ENCODE measurements at places on chromosomes 5 and 9.
A peak's percentile ranks its signal among the peaks of the same experiment; 100 is the strongest.

- no peak for DNase-seq
These were observed 65.3 kb downstream of the ARHGEF37 start for GRCh38 chr5:149646564-149646963.

DNA sequence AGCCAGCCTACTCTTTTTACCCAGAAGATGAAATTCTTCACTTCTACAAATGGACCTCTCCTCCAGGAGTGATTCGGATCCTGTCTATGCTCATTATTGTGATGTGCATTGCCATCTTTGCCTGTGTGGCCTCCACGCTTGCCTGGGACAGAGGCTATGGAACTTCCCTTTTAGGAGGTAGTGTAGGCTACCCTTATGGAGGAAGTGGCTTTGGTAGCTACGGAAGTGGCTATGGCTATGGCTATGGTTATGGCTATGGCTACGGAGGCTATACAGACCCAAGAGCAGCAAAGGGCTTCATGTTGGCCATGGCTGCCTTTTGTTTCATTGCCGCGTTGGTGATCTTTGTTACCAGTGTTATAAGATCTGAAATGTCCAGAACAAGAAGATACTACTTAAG, 16.6 kb downstream of the OCLN start:
- no peak for DNase-seq

DNA sequence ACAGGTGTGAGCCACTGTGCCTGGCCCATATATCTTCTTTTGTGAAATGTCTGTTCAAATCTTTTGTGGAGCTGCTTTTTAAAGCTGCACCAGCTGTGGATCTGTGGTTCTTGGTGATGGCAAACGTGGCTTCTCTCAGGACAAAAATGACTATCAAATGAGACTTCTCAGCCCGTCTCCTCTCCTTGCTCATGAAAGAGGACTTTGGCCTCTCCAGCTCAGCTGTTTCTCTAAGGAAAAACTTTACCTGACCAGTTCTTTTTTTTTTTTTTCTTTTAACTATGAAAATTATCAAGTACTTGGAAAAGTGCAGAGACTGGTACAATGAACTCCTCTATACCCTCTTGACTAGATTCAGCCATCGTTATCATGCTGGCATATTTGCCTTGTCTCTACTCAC, 44.8 kb downstream of the RALGPS1 start:
- DNase-seq, result no peak

GRCh38 chr9:129052592-129052991, 16.2 kb downstream of the MIGA2 start:
- DNase-seq, result no peak

DNA sequence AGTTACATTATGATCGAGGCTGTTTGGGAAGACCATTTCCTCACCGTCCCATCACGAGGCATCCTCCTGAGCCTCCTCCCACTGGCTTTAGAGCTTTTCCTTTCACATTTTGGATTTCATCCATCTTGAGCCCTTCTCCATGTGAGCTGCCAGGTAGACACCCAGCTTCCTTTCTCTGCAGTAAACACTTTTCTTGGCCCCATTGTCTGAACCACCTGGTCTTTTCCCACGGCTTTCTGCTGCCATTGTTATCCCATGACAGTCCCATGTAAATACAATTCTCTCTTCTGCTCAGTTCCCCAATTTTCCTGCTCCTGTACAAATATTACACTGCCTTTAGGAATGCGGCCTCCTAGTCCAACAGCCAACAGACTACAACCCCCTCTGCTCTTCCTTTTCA, 24.1 kb downstream of the UBE2QL1 start:
- no peak for DNase-seq

DNA sequence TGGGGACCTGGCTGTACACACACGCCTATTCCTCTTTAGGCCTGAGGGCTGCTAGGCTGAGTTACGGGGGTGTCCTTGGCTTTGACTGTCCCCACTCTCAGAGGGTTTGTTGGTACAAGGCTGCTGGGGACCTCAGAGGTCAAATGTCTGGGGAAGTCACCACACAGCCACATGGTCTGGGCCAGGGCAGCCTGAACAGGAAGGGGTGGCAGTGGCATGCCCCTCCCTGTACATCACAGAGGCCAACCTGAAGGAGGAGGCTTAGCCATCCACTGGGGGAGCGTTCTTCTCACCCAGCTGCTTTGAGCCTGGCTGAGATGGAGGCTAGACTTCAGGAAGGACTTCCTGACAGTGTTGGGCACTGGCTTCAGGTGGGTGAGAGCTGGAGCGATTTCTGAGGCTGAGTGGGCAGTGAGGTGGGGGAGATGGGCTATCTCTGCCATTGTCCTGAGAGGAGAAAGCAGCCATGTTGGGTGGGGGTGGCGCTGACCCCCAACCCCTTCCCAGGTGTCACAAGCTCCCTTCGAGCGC, 36.3 kb downstream of the CXXC5 start:
- no peak for DNase-seq

GRCh38 chr5:122715095-122715494, 59.8 kb upstream of the SNX2 start:
- DNase-seq, result no peak

GRCh38 chr5:167472566-167473108, 818.8 kb upstream of the WWC1 start:
- no peak for DNase-seq

- no peak for DNase-seq
These were observed 60.5 kb upstream of the GAS1 start for GRCh38 chr9:87007711-87008366.

DNA sequence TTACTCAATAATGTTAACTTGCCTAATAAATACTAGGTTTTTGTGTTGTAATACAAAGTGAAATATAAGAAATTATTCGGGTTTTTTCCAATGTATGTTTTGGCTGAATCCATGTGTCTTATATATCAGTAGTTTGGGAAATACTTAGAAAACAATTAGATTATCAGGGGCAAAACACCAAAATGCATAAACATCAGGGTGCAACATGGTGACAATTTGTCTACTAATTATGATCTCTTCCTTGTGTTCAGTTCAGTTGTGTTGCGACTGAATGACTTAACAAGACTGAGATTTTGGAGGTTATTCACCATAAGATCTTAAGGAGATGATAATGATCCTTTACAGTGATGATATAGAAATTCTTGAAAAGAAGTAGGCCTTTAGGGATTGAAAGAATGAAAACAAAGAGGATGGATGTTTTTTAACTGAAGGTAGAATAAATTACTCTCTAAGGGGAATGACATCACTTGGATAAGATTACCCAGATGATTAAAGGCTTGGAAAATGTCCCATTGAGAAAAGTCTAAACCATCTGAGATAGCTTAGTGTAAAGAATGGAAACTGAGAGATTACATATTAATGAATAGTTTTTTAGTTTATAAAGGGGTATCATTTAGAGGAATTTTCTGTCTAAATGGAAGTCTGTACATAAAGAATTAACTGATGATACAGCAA, 415.8 kb downstream of the SPATA31D1 start:
- DNase-seq, result no peak

DNA sequence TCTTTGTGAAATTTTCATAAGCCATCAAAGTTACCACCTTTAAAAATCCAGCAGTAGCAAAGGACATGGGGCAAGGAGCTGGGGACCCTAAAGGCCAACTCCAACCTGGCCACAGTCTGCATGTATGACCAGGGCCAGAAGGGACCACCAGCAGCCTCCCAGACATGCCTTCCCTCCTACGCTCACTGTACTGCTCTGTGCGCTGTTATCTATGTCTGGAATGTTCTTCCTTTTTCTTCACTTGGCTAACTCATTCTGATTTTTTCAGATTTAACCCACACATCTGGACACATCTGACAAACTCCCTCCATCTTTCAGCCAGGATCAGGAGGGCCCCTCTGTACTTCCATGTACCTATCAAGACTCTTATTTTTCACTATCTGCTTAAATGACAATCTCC, 47.6 kb upstream of the TRAF1 start:
- DNase-seq, result no peak

DNA sequence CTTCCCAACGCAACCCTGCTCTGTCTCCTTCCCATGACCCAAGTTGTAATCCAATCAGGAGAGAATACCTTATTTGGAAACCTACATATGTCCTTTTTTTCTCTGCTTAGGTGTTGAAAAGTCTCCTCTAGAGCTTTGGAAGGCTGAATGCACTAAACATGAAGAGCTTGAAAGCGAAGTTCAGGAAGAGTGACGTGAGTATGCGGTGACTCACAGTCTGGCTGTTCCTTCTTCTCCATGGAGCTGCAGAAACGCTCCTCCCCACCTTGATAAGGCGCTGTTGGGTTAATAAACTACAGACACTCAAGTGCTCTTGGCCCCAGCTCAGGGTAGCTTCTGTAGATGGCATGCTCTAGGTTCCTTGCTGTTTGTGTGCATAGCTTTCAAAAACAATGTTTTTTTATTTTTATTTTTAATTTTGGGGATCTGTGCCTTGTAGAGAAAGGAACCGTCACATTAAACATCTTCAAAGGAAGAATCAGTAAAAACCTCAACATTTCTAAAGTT, 30.7 kb downstream of the RAI14 start:
- DNase-seq, result no peak

DNA sequence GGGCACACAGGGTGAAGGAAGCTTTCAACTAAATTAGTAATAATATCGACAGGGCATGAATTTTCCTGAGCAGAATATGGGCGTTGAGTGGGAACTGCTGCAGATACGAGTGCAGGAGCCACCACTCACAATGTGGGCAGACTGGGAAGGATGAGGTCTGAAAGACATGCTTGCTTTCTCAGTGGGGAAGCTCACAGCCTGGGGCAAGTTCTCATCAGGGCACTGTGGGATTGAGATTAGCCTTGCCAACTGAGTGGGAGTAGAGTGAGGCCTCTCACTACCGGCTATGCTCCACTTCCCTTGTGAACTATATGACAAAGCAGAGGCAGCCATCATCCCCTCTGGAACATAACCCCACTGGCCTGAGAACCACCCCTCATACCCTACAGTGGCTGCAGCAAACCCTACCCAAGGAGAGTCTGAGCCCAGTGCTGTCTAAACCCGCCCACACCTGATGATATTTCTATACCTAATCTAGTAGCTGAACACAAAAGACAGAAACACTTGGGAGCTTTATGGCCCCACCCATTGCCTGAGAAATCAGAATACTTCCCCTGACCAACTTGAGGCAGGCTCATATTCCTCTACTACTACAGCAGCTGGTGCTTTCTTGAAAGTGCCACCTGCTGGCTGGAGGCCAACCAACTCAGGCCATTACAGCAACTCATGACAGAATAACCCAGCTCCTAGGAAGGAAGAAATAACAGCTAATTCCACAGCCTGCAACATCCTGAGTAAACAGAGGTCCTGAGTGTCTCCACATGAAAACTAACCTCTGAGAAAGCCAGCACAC, 173.7 kb upstream of the SPEF2 start:
- DNase-seq, result no peak

GRCh38 chr5:62154758-62155157, 151.2 kb upstream of the KIF2A start:
- DNase-seq, result no peak

- DNase-seq, result no peak
These were observed 84.0 kb downstream of the STK10 start for GRCh38 chr5:172104021-172104420.

DNA sequence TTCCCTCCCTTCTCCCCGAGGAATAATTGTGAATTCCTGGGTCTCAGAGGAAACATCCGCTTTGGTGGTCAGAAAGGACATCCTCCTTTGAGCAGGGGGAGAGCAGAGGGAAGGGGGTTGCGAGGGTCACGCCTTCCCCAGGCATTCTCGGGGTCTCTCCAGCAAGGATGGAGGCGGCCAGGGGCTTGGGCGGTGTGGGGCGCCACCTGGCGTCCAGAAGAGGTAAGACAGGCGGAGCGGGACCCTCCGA, 129.1 kb downstream of the KCNIP1 start:
- peak; percentile 77 for DNase-seq

DNA sequence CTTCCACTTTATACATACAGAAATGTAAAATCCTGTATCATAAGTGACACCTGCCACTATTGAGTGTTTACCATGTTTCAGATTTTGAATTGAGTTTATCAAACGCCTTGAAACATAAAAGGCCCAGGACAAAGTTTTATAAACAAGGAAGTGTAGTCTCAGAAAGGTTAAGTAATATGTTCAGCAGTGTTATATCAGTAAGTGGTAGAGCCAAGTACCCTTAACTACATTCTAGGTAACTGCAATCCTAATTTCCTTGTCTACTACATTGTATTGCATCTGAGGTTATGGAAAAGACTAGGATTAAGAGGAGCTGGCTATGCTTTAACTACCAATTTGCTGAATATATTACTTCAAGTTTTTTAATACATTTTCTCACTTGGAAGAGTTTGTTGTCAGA, 641.6 kb downstream of the LRRC70 start:
- DNase-seq, result no peak

Data from germinal center (tissue), 1 donor.